ENCODE measurements at places on chromosomes 16 and 17.

- no peak for DNase-seq
Measured at GRCh38 chr16:3908951-3909437, 28.5 kb upstream of the CREBBP start.

DNA sequence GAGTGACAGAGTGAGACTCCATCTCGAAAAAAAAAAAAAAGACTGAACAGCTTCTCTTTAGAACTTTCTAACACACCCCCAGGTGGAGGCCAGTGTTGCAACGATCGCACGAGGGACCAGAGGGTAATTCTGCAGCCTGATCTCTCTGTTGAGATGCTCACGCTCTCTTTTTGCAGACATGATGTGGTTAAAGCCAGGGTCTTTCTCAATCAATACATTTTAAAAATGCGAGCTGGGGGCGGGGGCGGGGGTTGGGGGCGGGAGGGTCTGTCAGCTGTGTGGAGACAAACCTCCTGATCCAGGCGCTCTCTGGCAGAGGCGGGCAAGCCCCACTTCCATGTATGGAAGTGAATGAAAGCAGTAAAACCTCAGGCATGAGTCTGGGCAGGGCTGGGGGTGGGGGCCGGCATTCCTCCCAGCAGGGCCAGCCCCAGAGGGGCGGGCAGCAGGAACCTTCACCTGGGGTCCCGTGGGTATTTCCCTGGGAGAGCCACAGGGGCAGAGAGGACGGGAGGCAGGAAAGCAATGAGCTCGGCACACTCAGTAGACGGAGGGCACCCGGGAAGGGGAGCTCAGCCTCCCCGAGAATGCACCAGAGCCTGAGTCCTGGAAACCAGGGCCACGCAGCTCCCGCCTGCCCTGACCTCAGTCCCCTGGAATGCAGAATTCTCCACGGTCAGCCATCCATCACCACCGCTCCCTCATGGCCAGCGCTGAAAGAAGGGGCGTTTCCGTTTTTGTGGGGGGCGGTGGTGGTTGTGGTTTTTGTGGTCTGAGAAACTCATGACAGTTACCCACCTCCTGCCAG lies 28.0 kb downstream of the NXN start:
- peak; percentile 33 for DNase-seq

- DNase-seq: no peak
Measured at GRCh38 chr17:16415031-16415924, at the start of gene TRPV2. Gene TRPV2, plus strand, starts transcription at chr17:16415571. Its CDS starts 2,098 bp downstream, at chr17:16417669.

- no peak for DNase-seq
Measured at GRCh38 chr16:71727551-71728324, 3.2 kb upstream of the PHLPP2 start.

- DNase-seq: no peak
Measured at GRCh38 chr16:78668393-78668792, 568.9 kb downstream of the WWOX start.

GRCh38 chr17:78884148-78884825 lies 18.7 kb downstream of the CEP295NL start:
- no peak for DNase-seq

DNA sequence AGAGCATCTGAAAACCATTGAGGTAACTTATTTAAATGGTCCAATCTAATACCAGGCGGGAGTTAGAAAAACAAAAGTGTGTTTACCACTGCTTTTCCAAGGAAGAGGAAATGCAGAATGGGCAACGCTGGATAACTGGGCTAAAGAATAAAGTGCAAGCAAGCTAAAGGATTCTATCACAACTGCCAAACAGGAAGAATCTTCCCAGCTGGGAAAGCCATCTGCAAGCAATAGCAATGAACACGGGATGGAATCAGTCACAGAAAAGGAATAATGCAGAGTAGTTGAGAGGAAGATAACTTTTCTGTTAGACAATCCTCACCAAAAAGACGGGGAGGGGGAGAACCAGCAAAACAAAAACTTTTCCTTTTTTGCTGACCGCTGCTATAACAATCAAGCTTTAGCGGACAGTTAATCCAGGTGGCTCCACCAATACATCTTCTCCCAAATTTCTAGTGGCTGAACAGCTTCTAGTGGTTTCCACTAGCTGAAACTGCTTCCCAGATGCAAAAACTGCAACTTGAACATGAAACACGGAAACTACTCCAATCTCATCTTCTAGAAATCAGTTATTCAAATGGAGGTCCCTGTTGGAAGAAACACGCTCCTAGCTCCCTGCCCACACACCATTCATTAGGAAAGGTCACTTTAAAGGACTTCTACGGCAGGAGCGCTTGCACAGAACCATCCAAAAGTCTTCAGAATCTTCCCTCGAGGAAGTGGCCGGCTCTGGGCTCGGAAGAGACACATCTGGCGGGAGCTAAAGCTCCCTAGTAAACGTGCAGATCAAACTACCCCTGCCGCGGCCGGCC lies 929 bp downstream of the TMEM11 start:
- no peak for DNase-seq

DNA sequence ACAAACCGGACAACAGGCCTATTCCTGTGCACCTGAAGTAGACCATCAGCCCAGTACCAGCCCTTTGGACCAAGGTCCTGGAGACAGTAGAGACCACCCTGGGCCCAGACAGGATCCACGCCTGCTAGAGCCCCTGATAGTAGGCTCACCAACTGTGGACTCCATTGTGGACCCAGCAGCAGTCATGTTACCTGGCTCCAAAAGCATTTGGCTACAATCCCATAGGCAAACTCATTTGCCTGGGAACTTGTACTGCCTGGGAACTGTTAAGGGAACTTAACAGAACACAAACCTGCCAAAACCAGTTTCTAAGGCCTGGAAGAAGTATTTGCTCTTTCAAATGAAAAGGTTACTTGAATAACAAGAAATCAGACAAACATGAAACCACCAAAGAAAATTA lies 10.0 kb upstream of the ACSM1 start:
- DNase-seq: no peak

DNA sequence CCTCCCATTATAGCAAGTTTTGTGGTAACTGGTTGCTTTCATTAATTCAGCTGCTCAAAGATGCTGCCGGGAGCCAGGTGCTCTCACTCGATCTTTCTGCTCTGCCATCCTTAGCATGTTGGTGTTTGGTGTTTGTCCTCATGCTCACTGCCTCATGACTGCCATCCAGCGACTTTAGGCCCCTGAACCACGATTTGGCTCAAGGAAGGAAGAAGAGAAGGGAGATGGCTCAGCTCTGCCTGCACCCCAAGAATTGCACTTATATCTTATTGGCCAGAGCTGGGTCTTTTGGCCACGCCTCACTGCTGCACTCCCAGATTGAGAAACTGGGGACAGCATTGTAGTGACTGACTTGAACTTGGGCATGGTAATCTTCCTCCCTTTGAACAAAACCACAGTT lies 52.7 kb downstream of the ARSG start:
- DNase-seq: no peak

- DNase-seq: no peak
Measured at GRCh38 chr16:50310308-50311133, 44.2 kb downstream of the ADCY7 start.

GRCh38 chr16:28093385-28093725 lies 29.8 kb upstream of the GSG1L start:
- DNase-seq: no peak

DNA sequence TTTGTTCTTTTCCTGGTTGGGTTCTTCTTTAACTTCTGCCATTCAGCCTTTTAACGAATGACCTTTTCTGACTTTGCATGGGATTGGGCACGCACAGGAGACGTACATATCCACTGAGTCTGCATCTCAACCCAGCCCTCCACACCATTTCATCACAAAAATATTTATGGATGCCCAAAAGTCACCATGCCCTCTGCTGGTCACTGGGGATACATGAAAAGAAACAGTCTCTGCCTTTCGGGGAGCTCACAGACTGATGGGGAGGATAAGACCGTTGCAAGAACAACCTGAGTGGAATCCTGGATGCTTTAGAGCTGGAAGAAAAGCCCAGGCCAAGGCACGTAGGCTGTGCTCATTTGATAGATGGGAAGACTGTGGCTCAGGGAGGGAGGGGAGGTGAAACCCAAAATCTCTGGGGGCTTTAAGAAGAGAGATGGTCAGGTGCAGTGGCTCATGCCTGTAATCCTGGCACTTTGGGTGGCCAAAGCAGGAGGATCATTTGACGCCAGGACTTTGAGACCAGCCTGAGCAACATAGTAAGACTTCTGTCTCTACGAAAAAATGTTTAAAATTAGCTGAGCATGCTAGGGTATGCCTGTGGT lies 7.9 kb upstream of the MT2A start:
- DNase-seq: peak; percentile 62

DNA sequence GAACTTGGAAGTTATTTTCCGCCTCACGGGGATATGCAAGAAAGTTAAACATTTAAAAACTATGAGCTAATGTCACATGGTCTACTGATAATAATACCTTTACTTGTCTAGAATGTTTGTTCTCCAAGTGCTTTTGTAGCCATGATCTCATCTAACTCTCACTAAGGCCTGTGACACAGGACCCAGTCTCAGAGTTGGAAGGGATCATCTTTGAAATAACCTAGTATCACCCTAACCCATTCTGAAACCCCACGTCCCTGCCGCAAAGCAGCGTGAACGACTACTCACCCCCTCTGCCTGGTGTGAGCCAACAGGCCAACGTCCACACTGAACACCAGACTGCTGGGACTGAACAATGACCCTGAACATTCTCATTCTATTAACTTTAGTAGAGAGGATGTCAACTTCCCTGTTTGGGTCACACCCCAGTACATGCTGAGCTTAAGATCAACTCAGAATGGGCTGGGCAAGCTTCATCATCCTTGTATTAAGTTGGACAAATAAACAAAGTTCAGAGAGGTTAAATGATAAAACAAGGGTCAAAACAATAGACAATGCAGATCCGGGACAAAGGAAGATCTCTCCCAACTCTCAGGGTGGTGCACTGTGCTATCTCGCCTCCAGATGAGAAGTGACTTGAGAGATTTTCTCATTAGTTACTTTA lies 54.8 kb upstream of the BCAR1 start:
- peak; percentile 90 for DNase-seq

- DNase-seq: no peak
Measured at GRCh38 chr17:27264068-27264812, 29.7 kb upstream of the WSB1 start.

DNA sequence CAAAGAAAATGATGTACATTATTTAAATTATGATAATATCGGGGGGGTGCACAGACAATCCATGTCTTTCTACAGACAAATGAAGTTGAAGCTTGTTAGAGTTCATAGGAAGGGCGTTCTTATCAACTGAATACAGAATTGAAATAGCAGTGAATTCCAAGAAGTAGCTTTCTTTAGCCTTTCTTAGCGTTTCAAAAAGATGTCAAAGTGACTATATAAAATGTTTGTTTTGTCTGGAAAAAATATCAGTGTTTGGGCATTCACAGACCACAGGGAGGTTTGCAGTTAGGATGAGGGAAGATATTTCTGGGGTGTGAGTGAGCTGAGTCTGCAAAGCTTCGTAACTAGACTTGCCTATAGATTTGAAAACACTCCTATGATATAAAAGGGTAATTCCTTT lies 55.0 kb downstream of the STX8 start:
- no peak for DNase-seq

GRCh38 chr16:4091240-4092012 lies 24.8 kb downstream of the ADCY9 start:
- peak; percentile 81 for DNase-seq

GRCh38 chr17:40625311-40625710 lies 22.3 kb downstream of the SMARCE1 start:
- no peak for DNase-seq

DNA sequence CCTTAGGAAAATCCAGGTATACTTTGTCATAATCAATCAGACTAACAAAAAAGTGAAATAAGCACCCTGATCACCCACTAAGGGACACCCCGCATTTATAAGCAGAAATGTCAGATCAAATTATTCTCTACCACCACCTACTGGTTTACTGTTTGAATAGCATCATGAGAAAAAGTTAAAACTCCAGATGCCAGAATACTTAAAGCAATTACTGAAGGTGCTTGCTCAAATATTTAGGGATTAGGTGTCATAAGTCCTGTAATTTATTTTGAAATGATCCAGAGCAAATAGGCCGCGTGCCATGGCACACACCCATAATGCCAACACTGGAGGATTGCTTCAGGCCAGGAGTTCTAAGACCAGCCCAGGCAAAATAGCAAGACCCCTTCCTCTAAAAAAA lies 2.3 kb downstream of the TOP2A start:
- DNase-seq: peak; percentile 59

- DNase-seq: peak; percentile 80
Measured at GRCh38 chr17:38320482-38320881, 23.3 kb downstream of the GPR179 start.

- DNase-seq: no peak
Measured at GRCh38 chr17:4547118-4547906, 7.9 kb downstream of the MYBBP1A start.

DNA sequence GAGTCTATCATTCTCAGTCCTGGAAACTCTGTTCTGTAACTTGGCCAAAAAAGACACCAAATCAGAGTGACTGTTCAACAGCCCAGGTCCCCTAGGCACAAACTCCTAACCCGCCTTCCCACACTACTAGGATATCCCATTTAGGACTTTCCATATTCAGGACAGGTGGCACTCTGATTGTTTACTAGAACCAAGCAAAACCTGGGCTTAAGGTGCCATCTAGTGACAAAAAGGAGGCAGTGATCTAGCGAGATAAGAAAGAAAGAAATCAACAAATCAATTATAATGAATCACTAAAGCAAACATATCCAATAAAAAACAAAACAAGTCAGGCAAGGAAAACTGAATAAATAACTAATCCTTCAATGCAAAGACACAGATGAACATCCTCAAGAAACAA lies 203.9 kb downstream of the CEP112 start:
- DNase-seq: peak; percentile 55

DNA sequence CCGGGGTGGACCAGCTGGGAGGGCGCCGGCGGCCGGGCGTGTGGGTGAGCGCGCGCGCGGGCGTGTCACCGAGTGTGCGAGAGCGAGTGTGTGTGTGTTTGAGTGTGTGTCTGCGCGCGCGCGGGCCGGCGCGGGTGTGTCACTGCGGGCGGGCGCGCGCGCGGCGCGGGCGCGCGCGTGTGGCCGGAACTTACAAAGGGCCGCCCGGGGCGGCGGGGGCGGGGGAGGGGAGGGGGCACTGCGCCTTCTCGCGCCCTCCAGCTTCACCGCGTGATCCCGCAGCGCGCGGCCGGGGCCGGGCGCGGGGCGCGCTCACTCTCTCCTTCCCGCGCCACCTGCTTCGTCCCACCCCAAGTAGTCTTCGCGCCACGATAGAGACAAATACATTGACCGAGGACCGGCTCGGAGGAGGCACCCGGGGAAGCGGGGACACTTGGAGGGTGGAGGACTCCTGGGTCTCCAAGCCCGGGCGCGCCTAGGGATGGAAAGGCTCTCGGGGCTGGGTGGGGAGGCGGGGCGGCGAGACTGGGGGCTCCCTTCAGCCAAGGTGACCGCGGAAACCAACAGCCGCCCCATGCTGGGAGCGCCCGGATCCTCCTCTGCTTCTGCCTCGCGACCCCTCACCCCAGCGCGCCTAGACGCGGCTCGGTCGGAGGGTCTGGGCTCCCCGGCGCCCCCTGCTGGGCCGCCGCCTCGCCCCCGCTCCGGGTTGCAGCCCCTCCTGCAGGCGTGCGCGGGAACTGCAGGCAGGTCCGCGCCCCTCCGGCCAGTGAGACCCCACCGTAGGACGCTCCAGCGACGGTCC lies at the start of gene SRCIN1:
Gene SRCIN1 (minus strand): TSS at position 112 of the 805 bp plus-strand sequence. CDS start 247 bp downstream, outside the sequence.
- DNase-seq: no peak
